ENCODE measurements at places on chromosomes 3 and 15.

GRCh38 chr3:46065294-46065705 lies 38.0 kb upstream of the XCR1 start:
- DNase-seq: peak; percentile 86

GRCh38 chr15:51818150-51818549 lies 11.3 kb upstream of the TMOD3 start:
- DNase-seq: no peak

GRCh38 chr15:40776537-40777141 lies 6.9 kb downstream of the C15orf62 start:
- no peak for DNase-seq

GRCh38 chr15:62958528-62959363 lies 83.8 kb upstream of the TPM1 start:
- DNase-seq: no peak

- DNase-seq: no peak
Observed at GRCh38 chr3:36444909-36445308, 64.6 kb downstream of the STAC start.

GRCh38 chr3:60708191-60708975 lies 542.9 kb downstream of the FHIT start:
- DNase-seq: no peak

DNA sequence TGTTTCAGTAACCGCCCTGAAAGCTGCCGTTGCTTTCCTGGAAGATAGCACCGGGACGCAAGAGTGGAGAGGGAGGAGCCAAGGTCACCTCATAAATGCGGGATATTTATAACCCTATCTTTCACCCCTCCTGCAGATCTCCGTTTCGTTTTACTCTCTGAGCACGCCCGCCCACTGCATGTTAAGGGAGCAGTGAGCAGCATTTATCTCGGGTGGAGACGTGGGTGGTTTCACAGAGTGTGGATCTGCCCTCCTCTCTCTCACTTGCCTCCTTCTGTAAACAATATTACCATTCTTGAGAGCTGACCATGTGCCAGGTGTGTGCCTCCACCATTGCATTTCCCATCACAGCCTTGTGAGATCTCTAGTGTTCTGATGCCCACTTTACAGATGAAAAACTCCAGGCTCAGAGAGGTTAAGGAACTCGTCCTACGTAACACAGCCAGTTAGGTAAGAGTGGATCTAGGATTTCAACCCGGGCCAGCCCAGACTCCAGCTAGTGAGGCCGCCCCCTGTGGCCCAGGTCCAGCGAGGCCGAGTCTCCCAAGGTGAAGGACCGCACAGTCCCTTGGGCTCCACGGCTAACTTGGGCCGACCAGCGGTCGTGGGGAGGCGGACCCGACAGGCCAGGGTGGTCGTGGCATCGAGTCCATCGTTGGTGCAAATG lies 16.9 kb upstream of the SEMA4B start:
- DNase-seq: no peak

DNA sequence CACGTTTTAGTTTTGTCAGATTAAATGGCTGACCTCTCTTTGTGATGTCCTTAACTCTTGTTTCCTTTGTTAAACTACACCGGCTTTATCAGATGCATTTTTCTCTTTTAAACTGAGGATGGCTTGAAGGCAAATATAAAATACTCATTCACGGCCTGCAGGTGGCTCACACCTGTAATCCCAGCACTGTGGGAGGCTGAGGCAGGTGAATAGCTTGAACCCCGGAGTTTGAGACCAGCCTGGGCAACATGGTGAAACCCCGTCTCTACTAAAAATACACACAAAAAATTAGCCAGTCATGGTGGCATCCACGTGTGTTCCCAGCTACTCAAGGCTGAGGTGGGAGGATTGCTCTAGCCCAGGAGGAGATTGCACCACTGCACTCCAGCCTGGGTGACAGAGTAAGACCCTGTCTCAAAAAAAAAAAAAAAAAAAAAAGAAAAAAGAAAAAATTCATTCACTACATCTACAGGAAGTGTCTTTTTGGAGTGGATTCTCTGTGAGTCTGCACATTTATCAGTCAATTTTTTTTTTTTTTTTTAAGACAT lies 34.7 kb upstream of the SACM1L start:
- no peak for DNase-seq

- DNase-seq: no peak
Observed at GRCh38 chr15:34818526-34818925, 23.2 kb upstream of the ACTC1 start.

GRCh38 chr3:47571391-47572175 lies 7.1 kb downstream of the CSPG5 start:
- no peak for DNase-seq

GRCh38 chr3:150132101-150132749 lies 161.5 kb upstream of the PFN2 start:
- no peak for DNase-seq

DNA sequence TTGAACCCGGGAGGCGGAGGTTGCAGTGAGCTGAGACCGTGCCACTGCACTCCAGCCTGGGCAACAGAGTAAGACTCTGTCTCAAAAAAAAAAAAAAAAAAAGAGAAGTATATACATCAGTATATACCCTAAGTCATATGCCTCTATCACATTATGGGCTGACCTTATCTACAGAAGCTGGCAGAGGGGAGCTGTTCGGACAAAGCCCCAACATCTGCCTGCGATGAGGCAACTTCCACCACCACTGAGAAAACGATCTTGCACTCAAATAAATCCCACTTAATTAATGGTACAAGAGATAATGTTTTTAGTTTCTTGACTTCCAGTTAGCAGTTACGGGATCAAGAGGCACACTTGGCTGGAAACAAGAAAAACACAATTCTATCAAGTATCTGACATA lies 2.2 kb downstream of the GLT8D1 start:
- no peak for DNase-seq

- DNase-seq: no peak
Observed at GRCh38 chr15:83063551-83063950, 3.5 kb downstream of the BTBD1 start.

DNA sequence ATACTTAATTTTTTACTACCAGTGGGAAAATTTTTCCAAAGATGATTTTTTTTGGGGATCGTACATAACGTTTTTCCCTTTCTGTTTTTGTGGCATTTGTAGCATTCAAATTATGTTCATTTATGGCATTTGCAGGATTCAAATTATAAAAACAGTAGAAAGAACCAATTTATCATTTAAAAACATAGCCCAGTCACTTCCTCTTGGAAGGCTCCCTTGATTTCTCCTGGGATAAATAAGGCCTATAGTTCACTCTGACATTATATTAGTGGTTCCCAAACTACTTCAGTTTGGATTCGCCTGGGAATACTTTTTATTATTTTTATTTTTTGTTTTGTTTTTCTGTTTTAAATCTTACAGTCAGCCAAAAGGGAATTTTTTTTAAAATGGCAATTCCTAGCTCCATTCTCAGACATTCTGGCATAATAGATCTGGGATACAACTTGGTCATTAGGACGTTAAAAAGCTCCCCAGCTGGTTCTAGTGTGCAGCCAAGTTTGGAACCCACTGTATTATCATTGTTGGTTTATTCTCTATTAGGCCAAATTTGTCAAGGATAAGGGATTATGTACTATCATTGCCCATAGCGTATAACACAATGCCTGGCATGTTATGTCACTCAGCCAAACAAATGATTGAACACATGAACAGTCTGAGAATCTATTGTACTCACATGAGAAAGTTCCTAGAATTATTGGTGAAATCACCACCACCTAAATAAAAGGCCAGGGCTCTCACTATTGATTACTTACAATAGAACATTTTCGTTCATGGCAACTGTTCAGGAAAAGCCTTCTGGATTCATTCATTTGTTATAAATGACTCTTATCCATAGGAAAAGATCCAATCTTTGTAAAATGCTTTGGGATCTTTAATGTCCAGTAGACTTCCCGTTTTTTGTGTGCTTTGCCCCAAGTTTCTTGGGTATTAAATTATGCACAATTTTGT lies 28.9 kb downstream of the RARB start:
- no peak for DNase-seq

- DNase-seq: no peak
Observed at GRCh38 chr15:67834581-67835296, 5.1 kb downstream of the RNU6-1 start.

DNA sequence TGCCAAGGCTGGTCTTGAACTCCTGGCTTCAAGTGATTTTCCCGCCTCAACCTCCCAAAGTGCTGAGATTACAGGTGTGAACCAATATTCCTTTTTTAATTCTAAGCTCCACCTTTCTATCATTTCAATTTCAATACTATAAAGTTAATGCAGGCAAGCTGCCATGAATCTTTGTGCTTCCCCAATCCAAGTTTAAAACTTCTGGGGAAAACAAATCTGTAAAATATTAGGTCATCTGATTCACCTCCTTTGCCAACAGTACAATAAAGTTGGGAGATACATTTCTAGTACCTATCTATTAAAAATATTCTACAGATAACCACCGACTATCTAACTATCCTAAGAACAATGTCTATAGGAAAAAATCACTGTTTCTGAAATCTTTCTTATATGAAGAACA lies 102.1 kb downstream of the ATP8B4 start:
- no peak for DNase-seq

GRCh38 chr15:52499506-52499905 lies 29.2 kb downstream of the MYO5A start:
- DNase-seq: no peak

- no peak for DNase-seq
Observed at GRCh38 chr3:128970740-128971047, 23.2 kb downstream of the CFAP92 start.

DNA sequence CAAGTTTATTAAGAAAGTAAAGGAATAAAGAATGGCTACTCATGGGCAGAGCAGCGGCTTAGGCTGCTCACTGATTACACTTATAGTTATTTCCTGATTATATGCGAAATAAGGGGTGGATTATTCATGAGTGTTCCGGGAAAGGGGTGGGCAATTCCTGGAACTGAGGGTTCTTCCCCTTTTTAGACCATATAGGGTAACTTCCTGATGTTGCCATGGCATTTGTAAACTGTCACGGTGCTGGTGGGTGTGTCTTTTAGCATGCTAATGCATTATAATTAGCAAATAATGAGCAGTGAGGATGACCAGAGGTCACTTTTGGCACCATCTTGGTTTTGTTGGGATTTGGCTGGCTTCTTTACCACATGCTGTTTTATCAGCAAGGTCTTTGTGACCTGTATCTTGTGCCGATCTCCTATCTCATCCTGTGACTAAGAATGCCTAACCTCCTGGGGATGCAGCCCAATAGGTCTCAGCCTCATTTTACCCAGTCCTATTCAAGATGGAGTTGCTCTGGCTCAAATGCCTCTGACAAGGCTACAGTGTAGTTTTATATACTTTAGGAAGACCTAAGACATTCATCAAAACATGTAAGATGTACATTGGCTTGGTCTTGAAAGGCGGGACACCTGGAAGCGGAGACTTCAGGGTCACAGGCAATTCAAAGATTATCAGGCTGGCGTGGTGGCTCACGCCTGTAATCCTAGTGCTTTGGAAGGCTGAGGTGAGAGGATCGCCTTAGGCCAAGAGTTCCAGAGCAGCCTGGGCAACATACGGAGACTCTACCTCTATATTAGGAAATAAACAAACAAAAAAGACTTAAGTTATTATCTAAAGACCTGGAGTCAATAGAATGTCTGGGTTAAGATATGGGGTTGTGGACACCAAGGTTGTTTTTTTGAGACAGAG lies 3.2 kb upstream of the BLOC1S6 start:
- no peak for DNase-seq

DNA sequence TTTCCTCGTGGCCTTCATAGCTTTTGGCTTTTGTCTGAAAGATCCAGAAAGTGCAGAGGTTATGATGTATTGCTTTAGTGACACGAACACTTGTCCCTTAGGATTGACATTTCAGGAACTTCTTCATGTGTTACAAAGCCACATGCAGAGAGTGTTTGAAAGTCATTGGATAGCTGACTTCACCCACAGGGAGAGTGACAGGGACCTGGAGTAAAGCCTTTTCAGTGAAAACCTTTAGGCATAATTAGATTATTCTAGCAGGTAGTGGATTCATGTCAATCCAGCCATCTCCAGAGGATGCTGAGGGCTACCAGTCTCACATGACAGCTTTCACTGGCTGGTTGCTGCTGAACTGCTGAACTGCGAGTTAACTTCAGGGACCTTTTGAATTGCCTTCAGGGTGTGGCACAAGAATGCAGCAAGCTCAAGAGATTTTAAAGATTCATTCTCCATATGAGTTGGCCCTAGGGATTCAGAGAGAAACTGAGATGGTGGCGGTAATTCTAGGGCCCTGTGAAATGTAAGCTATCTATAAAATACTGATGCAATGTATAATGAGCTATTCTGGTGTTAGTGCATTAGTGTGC lies 267.0 kb upstream of the GOLIM4 start:
- no peak for DNase-seq

GRCh38 chr15:83844742-83845141 lies 190.8 kb downstream of the ADAMTSL3 start:
- DNase-seq: no peak

DNA sequence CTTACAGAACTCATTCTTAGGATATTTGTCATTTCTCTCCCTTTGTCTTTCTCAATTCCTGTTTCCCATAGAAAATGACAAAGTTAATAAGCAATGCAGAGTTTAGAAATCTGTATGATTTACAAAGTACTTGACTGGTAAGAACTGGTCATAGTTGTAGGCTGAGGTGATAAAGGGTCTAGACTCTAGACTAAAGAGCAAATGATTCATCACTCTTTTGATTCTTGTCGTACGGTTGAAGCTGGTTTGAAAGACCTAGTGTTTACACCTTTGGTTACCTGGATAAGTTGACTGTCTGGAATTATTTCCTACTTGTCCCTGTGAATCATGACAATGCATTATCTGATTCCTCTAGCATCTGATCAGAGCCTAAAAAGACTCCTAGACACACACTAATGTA lies 58.9 kb upstream of the TP63 start:
- no peak for DNase-seq

- no peak for DNase-seq
Observed at GRCh38 chr3:9784965-9785364, 7.3 kb downstream of the TADA3 start.

DNA sequence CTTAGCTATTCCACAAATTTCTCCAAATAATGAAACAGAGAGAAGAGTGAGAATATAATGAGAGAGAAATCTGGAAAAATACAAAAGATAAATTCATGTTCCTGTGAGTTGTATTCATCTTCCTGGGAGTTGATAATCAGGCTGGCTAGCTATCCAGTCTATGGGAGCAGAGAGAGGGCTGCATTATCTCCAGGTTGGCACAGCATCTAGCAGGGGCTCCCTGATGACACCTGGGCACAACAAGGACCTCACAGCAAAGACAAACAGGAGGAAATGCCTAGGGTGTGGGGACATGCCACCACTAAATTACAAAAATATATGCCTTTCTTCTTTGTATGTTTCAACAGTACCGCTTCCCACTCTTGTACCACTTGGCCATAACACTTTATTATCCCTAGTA lies 1.9 kb downstream of the EHD4 start:
- DNase-seq: no peak

DNA sequence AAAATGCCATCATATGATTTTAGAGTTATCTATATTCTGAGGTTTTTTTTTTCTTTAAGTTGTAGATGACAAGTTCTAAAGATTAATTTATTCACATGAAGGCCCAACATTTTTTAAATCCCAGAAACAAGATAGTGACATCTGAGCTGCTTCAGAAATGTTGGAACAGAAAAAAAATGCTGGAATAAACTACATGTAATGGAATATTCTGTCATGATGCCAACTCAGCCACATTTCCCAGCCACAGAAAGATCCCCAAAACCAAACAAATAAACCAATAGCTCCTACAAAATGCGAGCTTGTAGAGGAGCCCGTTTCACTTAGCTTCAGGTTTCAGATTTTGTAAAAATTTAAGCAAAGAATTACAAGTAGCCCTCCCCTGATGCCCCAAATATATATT lies 111.0 kb upstream of the MYO5C start:
- DNase-seq: no peak
